ENCODE measurements at places on chromosomes 13 and 19.

GRCh38 chr19:51887522-51888498 is at the start of gene ZNF577:
Gene ZNF577 (minus strand): TSS chr19:51887951. CDS start chr19:51880382, 7,569 bp downstream.
- DNase-seq = peak; percentile 89

DNA sequence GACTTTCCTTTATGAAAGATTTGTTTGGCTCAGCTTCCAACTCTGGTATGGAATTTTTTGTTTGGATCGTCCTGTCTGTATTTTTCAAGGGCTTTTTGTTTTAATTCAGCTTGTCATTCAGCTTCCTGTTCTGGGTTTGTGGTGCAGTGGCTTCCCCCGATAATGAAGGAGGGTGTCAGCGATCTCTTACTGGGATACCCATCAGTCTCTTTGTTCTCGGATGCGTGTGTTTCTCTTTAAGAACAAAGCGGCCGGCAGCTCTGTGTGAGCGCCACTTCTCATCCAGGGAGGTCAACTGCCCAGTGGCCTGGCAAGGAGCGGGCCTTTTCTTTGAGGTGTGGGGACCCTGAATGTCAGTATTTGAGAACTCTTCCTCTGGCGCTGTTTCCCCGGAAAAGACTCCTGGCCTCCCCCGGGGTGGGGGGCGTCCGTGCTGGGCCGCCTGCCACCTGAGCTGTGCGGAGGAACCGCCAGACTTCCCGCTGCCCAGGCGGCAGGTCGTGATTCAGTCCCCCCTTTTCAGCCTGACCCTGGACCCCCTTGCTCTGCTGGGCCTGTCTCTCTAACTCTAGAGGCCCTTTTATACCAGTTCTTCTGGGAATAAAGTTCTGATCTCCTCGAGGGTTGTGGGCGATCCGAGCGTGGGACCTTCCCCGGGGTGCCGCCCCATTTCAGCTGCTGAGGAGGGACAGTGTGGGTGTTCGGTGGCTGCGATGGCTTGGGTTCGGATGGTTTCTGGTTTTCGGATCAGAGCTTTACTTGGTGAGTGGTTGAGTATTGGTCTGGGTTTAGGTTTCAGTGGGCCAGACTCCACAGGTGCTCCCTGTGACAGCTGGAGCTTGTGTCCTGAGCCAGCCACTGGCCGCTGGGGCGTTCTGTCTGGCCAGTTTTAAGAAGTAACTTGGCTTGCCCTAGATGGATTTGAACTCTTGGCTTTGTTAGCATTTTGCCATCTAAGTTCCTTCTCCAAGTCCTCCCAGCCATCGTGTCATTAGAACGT is 3.4 kb downstream of the SF3A2 start:
- no peak for DNase-seq

- DNase-seq = no peak
Observed at GRCh38 chr19:50362656-50363424, 2.6 kb downstream of the NAPSA start.

GRCh38 chr19:14818588-14818987 is 16.4 kb downstream of the OR7A5 start:
- no peak for DNase-seq

GRCh38 chr13:23322353-23323336 is 110.9 kb downstream of the SACS start:
- DNase-seq = no peak

GRCh38 chr19:1601613-1602064 is 3.6 kb downstream of the UQCR11 start:
- DNase-seq = no peak
